CD4-positive, alpha-beta T cell treated with Interleukin-6 at 100 ng/mL for 8 hours (primary cell): ENCODE measurements at places on chromosomes 5 and 9.

DNA sequence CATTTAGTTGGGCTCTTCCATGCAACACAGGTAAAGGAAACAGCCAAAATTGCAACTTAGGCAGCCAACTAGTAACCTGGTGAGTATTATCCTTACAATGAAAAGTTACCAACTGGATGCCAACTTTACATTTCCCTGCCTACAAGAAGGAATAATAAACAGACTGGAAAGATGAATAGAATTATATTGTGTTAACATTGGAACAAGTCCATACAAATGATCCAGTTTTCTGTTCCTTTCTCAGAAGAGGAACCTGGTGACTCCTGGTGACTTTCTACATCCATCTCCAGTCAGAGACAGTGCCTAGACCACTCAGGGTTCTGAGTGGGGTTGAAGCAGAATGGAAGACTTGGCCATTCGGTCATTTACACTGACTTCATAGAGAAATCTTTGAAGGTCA is 20.6 kb downstream of the MARCHF3 start:
- DNase-seq, result no peak

DNA sequence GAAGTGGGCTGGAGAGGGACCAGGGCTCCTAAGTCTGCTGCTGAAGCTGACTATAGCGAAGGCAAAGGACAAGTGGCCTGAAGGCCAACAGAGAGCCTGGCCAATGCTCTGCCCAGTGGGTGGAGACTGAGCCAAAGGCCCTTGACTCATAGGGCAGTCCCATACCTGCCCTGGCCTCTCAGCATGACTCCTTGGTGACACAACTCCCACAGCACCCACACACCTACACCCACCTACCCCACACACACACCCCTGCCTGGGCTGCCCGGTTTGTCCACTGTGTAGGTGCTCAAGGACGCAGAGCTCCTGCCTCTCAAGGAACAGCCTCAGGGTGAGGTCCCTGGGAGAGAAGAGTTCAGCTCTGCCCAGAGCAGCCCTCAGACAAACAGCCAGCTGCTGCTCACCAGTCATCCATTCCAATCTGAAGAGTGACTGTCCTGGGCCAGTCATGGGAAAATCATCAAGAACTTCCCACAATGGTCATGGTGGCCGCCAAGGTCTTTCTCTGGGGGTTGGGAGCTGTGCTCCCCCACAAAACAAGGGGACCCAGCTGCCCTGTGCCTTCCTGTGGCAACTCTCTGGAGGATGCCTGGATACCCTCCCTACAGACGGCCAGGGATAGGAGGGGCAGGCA is 5.0 kb downstream of the TNIP1 start:
- no peak for DNase-seq

DNA sequence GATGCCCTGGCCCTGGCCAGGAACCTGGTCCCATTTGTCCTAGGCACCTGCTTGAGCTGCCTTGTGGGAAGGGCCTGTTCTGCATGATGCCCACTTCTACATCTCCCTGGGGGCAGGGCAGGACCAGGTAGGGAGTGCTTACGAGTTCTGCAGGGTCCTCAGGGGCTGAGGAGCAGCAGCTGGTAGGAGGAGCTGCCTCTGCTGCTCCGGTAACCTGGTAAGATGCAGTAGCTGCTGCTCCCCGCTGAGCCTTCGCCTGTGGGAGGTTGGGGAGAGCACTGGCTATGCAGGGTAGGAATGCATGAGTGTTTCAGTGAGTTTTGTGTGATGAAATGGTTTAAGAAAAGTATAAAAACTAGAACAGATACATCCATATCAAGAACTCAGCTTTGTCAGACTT is 13.6 kb downstream of the LRRC8A start:
- DNase-seq, result no peak

DNA sequence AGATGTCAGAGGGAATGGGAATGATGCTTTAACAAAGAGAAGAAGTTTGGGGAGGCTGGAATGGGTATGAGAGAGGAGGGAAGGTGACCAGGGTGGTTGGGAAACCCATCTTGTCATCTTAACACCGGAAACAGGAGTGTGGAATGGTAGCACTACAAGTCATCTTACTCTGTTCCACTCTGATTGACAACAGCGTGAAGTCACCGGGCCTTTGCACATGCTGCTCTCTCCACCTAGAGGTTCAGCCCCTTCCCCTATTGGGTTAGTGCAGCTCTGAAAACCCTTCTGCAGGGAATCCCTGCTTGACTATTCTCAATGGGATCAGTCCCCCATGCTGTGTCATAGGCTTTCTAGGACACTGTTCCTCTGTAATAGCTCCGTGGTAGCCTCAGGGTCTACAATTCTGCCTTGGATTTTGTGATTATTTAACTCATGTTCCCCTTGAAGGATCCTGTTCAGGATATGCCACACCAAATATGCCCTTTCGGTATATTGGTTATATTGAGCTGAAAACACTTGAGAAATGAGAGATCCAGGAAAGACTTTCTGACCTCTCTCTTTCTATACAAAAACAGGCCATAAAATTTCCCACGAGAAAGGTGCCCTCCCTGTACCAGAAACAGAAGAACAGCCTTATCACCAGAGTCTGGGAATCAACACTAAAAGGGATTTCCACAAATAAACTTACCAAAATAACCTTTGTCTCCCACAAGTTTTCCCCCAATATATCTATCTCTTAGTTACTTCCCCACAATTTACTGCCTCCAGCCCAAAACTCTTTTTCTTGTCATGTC is 86.3 kb downstream of the TLE1 start:
- DNase-seq, result no peak

DNA sequence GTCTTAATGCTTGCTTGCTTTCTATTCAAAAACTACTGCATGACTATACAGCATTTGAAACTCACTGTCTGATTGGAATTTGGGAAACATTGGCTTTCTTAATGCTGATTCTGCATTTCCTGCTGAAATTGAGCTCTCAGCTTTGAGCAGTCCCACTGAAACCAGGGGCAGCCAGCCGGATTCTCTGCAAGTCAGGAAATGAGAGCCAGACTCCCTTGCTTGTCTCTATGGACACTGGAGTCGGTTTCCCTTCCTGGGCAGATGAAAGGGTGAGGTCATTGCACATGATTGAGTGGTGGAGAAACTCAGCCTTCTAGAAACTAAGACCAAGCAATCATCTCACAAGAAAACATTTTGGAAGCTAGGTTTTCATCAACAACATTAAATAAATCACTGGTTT is 119.7 kb upstream of the SPATA31C2 start:
- DNase-seq, result no peak

DNA sequence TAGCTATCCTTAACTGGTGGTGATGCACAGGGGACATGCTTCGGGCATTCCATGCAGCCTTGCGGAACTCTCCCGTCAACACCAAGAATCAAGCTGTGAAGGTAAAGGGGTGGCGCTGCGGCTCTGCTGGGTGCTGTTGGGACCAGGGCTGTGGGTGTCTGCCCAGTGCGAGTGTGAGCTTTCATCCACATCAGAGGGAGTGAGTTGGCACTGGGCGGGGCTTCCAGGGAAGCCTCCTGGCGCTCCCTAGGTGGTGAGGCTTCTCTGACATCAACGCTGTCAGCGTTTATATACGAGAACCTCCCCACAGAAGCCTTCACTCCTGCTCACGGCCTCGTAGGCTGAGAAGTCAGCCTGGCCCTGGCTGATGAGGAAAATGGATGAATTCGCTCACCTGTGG is 11.7 kb downstream of the ARPC5L start:
- no peak for DNase-seq

GRCh38 chr5:134403951-134404350 is 7.7 kb downstream of the CDKN2AIPNL start:
- no peak for DNase-seq

- DNase-seq, result no peak
These were observed 236.9 kb downstream of the ARRDC3 start for GRCh38 chr5:91146230-91146629.

DNA sequence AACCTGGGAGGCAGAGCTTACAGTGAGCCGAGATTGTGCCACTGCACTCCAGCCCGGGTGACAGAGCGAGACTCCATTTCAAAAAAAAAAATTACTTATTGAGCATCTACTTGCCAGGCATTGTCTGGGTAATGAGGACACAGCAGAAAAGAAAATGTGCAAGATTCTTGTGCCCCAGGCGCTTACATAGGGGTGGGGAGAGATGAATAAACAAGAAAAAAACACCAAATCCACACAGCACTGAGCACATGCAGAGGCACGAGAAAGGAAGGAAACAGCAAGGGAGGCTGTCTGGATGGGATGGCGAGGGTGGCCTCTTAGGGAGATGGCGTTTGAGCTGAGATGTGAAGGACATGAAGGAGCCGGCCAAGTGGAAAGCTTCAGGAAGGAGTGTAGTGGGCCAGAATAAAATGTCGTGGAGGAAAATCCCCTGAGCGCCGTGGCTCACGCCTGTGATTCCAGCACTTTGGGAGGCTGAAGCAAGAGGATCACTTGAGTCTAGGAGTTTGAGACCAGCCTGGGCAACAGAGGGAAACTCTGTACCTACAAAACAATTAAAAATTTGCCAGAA is 13.9 kb downstream of the DYNC2I2 start:
- DNase-seq, result no peak

GRCh38 chr9:133269537-133270362 is 5.3 kb downstream of the ABO start:
- DNase-seq, result no peak

- DNase-seq, result no peak
These were observed 685.1 kb downstream of the DTWD2 start for GRCh38 chr5:118303296-118303695.

- peak; percentile 79 for DNase-seq
These were observed 87.8 kb upstream of the TNFAIP8 start for GRCh38 chr5:119267958-119268386.

DNA sequence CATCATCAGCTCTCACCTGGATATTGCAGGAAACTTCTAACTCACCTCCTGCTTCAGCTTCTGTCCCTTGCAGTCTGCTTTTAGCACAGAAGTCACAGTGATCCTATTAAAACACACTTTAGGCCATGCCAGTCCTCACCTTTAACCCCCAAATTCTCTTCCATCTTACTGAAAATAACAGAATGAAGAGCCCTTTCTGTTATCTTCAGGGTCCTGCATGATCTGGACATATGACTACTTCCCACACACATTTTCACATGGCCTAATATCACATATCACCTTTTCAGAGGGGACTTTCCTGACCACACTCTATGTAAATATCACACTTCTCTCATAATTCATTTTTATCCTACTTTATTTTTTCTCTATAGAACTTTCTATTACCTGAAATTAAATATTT is 550.6 kb upstream of the CLINT1 start:
- no peak for DNase-seq

DNA sequence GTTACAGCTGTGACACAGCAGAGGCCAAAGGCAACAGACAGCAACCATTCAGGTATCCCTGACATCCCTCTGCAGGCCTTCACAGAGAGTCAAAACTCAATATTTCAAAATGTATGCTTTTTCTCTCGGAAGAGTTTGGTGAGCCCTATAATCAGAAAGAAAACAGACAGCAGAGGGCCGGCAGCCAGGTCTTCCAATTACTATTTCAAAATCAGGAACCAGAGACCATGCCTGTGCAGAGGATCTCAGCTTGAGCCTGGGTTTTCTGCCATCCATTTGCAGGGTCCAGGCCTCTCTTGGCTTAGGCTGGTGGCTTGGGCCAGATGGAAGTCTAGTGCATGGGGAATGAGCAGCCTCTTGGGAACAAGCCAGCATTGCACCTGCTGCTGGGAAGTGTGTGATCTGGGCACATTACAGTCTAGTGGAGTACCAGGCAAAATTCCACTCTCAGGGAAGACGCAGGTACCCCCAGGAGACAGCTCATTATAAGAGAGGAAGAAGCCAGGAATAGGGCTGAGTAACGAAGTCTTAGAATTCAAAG is 231.3 kb downstream of the ENC1 start:
- DNase-seq, result no peak

DNA sequence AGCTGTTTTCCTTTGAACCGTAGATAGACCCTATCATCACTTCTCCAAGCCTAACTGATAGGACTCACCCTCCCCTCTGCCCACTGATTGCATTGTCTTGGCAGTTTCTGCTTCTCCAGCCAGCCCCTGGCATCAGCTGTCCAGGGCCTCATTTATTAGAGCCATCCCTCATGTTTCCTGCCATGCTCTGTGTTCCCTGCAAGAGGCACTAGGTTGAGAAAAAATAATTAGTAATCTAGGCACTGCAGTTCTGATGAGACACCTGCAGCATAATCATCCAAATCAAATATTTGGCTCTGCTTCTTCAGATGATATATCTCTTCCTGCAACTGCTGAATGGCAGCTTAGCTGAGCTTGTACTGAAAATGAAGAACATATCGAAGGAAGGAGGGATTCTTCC is 303.0 kb upstream of the TLE4 start:
- DNase-seq, result no peak

- no peak for DNase-seq
These were observed 34.0 kb downstream of the PUM3 start for GRCh38 chr9:2809692-2810419.
